Lower lobe of right lung (tissue), 2 donors: ENCODE measurements at places on chromosomes 12 and 14. TPM values are rescaled to one million over a fixed set of nuclear protein-coding genes. Genes with fewer than 3 reads are reported as not detected.

Gene OTOGL
- total RNA-seq: 0.32 TPM

Gene PLEKHG7
- total RNA-seq: 1.6 TPM

Gene RNASE7
- not detected for total RNA-seq

Gene SLC6A13
- total RNA-seq: 5.0 TPM

Gene KRT75
- total RNA-seq: not detected

Gene PIANP
- total RNA-seq: 0.18 TPM

GRCh38 chr14:100445436-100446088, 122.4 kb downstream of the SLC25A47 start:
- H3K4me1 ChIP-seq: peaks cover 18% of the 10 kb centered on the region
- no peaks in the 10 kb centered on the region for H3K36me3 ChIP-seq
- no peak overlapping the region for H3K27ac ChIP-seq
- no peaks in the 10 kb centered on the region for H3K27me3 ChIP-seq
- H3K4me3 ChIP-seq: no peak overlapping the region

DNA sequence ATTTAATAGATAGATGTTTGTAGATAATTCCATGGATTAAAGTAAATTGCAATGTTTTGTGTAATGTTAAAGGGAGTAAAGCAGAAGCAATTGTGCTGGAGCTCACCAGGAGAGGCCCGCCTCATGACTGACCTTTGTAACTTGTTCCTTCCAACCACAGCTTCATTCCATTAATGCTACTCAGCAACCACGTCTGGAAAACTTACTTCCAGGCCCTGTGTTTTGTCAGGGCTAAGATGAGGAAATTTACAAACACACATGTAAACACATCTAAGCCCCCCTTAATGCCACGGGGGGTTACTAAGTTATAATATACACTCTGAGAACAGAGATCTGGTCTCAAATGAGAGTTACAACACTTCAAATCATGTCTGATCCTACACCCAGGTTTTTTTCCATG, 12.4 kb downstream of the LUM start:
- no peak overlapping the region for H3K4me3 ChIP-seq
- no peaks in the 10 kb centered on the region for H3K27me3 ChIP-seq
- peaks cover 4% of the 10 kb centered on the region for H3K36me3 ChIP-seq
- H3K4me1 ChIP-seq: peaks cover 6% of the 10 kb centered on the region
- H3K27ac ChIP-seq: peak overlapping the region; percentile 10
- no peak for DNase-seq

- no peak for DNase-seq
- H3K4me1 ChIP-seq: no peaks in the 10 kb centered on the region
- H3K27me3 ChIP-seq: no peaks in the 10 kb centered on the region
- H3K27ac ChIP-seq: no peak overlapping the region
Measured at GRCh38 chr12:16946704-16947103, 340.7 kb upstream of the LMO3 start.

- DNase-seq: no peak
- no peaks in the 10 kb centered on the region for H3K27me3 ChIP-seq
- no peak overlapping the region for H3K27ac ChIP-seq
- no peak overlapping the region for H3K4me3 ChIP-seq
Measured at GRCh38 chr14:63249092-63249491, 44.8 kb downstream of the RHOJ start.

DNA sequence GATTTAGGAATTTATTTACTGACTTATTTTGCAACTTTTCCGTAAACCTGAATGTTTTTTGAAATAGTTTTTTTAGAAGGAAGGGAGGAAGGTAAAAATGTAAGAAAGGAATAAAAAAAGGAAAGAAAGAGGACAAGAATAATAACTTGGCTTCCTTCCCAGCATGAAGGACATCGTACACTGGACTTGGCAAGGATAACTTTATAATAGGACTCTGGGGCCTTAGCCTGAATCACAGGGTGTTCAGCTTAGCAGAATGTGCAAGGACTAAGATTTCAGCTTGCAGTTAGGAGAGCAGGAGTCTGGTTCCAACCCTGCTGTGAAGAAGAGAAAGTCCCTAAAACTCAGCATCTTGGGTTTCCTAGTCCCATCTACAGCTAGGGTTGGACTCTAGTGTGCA, 1053.3 kb downstream of the VRK1 start:
- H3K4me1 ChIP-seq: no peaks in the 10 kb centered on the region
- H3K27ac ChIP-seq: no peak overlapping the region
- no peaks in the 10 kb centered on the region for H3K27me3 ChIP-seq
- no peaks in the 10 kb centered on the region for H3K36me3 ChIP-seq
- no peak for DNase-seq
- no peak overlapping the region for H3K4me3 ChIP-seq

GRCh38 chr12:112530941-112531340, 112.2 kb downstream of the PTPN11 start:
- H3K4me1 ChIP-seq: no peaks in the 10 kb centered on the region
- no peaks in the 10 kb centered on the region for H3K27me3 ChIP-seq
- no peaks in the 10 kb centered on the region for H3K36me3 ChIP-seq
- no peak overlapping the region for H3K4me3 ChIP-seq

DNA sequence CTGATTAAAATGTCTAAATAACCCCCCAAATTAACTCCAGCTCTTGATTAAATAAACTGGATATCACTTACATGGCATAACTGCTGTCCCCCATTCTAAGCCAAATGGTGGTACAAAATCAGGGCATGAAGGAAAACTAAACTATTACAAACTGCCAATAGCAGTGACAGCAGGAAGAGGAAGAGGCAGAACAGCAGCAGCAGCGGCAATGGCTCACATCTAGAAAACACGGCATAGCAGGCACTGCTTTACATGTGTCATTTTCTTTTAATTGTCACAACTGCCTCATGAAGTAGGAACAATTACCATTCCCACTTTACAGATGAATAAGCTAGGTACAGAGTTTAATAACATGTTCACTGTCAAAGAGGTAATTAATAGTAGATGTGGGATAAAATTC, 92.0 kb downstream of the EPS8 start:
- H3K27ac ChIP-seq: peak overlapping the region; percentile 44
- no peaks in the 10 kb centered on the region for H3K36me3 ChIP-seq
- H3K27me3 ChIP-seq: no peaks in the 10 kb centered on the region
- DNase-seq: no peak
- no peak overlapping the region for H3K4me3 ChIP-seq
- H3K4me1 ChIP-seq: peaks cover 54% of the 10 kb centered on the region

GRCh38 chr12:16300736-16301135, 23.3 kb upstream of the SLC15A5 start:
- H3K4me1 ChIP-seq: no peaks in the 10 kb centered on the region
- DNase-seq: no peak
- no peaks in the 10 kb centered on the region for H3K36me3 ChIP-seq
- H3K27ac ChIP-seq: no peak overlapping the region

DNA sequence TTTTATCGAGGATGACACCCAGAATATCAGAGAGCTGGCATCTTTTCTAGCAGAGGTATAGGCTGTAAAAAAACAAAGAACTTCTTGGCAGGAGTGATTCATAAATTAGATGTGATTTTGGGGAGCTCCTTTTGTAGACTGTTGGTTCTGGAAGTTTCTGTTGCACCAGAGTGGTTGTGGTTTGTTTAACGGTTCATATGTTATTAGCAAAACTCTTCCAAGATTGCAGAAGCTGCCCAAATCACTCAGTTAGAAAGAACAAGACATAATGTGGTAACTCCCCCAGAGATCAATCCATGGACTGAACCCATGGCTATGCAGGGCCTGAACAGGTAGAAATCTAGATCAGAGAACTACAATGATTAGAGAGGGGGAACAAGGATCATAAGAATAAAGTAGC, 6.7 kb upstream of the RNASE10 start:
- no peaks in the 10 kb centered on the region for H3K27me3 ChIP-seq
- H3K4me1 ChIP-seq: peaks cover under 1% of the 10 kb centered on the region
- H3K27ac ChIP-seq: no peak overlapping the region
- DNase-seq: no peak
- H3K4me3 ChIP-seq: no peak overlapping the region
- H3K36me3 ChIP-seq: no peaks in the 10 kb centered on the region
